ENCODE measurements at places on chromosomes 6 and 20.

GRCh38 chr6:137265561-137266308 is 46.5 kb upstream of the IFNGR1 start:
- no peak overlapping the region for H3K27ac ChIP-seq
- H3K27me3 ChIP-seq, result no peaks in the 10 kb centered on the region
- DNase-seq, result no peak
- H3K4me3 ChIP-seq, result no peak overlapping the region
- no peaks in the 10 kb centered on the region for H3K36me3 ChIP-seq

GRCh38 chr6:150528648-150529285 is 70.9 kb upstream of the PLEKHG1 start:
- no peaks in the 10 kb centered on the region for H3K27me3 ChIP-seq
- no peak for DNase-seq
- no peaks in the 10 kb centered on the region for H3K4me1 ChIP-seq
- no peak overlapping the region for H3K4me3 ChIP-seq
- no peak overlapping the region for H3K27ac ChIP-seq

- no peaks in the 10 kb centered on the region for H3K36me3 ChIP-seq
- H3K27ac ChIP-seq, result no peak overlapping the region
- no peaks in the 10 kb centered on the region for H3K27me3 ChIP-seq
- H3K4me3 ChIP-seq, result no peak overlapping the region
Measured at GRCh38 chr6:169589699-169590257, 112.1 kb downstream of the WDR27 start.

DNA sequence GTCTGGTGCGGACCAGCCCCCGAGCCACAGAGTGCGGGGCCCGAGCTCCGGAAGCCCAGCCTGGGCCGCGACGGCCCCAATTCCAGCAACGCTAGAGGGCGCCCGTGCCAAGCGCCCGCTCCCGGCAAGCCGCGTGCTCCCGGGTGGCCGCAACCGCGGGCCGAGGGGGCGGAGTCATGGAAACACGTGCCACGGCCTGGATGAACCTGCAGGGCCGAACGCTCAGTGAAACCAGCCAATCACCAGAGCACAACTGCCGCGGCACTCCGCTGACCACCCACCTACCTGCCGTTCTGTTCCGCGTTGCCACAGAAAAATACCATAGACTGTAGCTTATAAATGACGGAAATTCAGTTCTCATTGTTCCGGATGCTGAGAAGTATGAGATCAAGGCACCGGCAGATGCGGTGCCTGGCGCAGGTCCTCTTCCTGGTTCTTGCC is 85.7 kb upstream of the FOXC1 start:
- H3K27me3 ChIP-seq, result no peaks in the 10 kb centered on the region
- peaks cover 17% of the 10 kb centered on the region for H3K4me1 ChIP-seq
- H3K4me3 ChIP-seq, result no peak overlapping the region
- no peak overlapping the region for H3K27ac ChIP-seq
- H3K36me3 ChIP-seq, result no peaks in the 10 kb centered on the region
- peak; percentile 68 for DNase-seq

DNA sequence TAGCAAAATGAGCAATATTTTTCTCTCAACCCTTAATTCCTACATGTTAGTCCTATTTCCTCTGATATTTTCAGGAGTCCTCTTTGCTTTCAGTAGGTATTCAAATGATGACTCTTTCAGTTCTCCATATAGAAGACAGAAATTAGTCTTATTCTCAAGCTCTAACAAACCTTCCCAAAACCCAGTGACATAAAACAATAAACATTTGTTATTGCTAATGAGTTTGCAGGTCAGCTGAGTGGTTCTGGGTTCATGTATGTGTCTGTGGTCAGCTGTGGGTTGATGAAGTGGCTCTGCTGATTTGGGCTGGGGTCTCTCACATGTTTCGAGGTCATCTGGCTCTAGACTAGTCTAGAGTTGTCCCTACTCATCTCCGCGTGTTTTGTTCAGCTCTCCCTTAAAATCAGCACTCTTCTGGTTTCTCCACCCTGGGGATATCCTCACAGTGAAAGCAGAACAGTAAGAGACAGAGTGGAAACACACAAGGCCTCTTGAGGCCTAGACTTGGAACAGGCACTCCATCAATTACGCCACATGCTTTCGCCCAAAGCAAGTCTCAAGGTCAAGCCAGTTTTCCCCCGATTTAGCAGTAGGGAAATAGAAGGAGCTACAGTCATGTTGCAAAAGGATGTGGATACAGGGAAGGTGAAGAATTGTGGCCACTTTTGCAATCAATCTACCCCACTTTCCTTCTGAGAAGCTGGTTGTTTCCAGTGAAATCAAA is 273.0 kb downstream of the PLCB1 start:
- no peak overlapping the region for H3K27ac ChIP-seq
- DNase-seq, result no peak
- no peaks in the 10 kb centered on the region for H3K4me1 ChIP-seq
- H3K4me3 ChIP-seq, result no peak overlapping the region
- H3K27me3 ChIP-seq, result no peaks in the 10 kb centered on the region

DNA sequence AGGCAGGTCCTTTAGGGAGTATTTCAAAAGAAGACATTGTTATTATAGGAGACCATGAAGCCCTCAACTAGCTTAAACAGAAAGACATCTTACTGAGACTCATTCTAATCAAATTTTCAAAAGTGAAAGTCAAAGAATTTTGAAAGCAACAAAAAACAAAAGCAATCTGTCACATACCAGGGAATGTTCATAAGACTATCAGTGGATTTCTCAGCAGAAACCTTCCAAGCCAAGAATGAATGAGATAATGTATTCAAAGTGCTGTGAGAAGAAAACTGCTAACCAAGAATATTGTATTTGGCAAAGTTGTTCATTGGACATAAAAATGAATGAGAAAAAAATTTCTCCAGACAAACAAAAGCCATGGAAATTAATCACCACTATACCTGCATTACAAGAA is 48.2 kb upstream of the FUT9 start:
- H3K27ac ChIP-seq, result no peak overlapping the region
- DNase-seq, result no peak
- H3K4me3 ChIP-seq, result no peak overlapping the region
- no peaks in the 10 kb centered on the region for H3K27me3 ChIP-seq
- no peaks in the 10 kb centered on the region for H3K36me3 ChIP-seq
- H3K4me1 ChIP-seq, result no peaks in the 10 kb centered on the region

DNA sequence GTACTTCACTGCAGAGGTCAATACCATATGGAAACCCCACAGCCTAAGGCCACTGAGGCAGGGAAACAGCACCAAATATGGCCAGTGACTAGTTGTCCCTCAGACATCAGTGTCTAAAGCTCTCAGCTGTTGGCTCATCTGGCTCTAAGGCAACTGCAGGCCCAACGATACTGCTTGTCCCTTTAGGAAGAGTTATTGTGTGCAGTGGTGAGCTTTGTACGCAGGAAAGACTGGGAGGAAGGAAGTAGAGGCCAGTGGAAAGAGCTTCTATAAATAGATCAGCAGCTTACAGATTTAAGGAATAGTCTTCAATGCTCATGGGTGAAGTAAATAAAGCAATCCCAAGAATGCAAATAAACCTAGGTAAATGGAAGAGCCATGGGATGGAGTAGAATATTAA is 29.3 kb downstream of the DNAAF9 start:
- no peak for DNase-seq
- H3K36me3 ChIP-seq, result peaks cover 60% of the 10 kb centered on the region
- no peak overlapping the region for H3K4me3 ChIP-seq
- H3K27me3 ChIP-seq, result no peaks in the 10 kb centered on the region
- no peak overlapping the region for H3K27ac ChIP-seq

DNA sequence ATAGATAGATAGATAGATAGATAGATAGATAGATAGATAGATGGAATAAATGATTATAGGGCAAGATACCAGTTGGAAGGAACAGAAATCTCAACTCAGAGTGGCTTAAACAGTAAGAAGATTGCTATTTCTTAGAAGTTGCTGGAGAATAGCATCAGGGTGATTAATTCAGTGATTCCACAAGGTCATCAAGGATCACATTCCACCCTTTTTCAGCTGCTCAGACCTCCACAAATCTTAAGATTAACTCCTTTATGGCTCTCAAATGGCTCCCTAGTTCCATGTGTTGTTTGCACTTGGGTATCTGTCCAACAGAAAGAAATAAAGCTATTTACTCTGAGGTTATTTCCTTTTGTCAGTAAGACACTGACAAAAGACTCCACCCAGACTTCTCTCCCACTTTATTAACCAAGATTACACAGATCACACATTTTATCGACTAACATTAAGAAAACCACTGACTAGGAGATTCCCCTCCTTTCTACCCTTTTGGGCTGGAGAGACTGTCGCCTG is 68.3 kb upstream of the KIF16B start:
- H3K36me3 ChIP-seq, result no peaks in the 10 kb centered on the region
- H3K4me1 ChIP-seq, result no peaks in the 10 kb centered on the region
- H3K4me3 ChIP-seq, result no peak overlapping the region

DNA sequence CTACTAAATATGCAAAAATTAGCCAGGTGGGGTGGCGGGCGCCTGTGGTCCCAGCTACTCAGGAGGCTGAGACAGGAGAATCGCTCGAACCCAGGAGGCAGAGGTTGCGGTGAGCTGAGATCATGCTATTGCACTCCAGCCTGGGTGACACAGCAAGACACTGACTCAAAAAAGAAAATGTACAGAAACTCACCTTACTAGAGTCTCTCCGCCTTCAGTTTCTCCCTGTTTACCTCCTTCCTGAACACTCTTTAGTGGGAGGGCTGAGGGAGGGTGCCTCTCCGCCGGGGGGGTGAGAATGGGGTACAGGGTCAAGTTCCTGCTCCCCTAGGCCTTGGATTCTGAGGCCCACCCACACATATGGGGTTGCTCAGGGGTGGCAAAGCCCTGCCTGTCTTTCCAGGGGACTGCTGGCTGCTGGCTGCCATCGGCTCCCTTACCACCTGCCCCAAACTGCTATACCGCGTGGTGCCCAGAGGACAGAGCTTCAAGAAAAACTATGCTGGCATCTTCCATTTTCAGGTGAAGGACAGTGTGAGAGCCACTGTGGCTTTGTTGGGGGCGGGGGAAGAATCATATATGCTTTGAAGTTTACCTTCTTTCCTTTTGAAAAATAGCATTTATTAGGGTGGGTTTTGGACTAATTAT is 13.4 kb downstream of the CAPN11 start:
- H3K4me3 ChIP-seq, result no peak overlapping the region
- H3K27me3 ChIP-seq, result no peaks in the 10 kb centered on the region
- H3K36me3 ChIP-seq, result no peaks in the 10 kb centered on the region

DNA sequence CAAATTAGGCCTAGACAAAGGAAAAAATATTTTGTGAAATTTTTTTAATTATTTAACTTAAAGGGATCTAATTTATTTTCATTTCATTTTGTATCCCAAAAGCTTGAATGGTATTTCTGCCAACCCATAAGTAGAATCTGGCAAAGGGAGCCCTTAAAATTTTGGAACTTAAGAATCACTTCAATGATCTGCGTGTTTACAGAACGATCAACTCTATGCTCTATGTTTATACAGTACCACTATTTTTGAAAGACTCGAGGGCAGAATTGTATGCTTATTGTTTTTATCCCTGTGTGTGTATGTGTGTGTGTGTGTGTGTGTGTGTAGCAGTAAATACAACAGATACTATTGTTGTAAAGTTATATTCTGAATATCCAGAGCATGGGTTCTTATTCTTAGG is 39.2 kb downstream of the METTL24 start:
- H3K4me1 ChIP-seq, result 0 out of 2 replicates have a peak, but pooled peaks cover 4% of the 10 kb centered on the region
- no peak overlapping the region for H3K27ac ChIP-seq
- no peaks in the 10 kb centered on the region for H3K36me3 ChIP-seq
- H3K4me3 ChIP-seq, result no peak overlapping the region
- DNase-seq, result no peak
- no peaks in the 10 kb centered on the region for H3K27me3 ChIP-seq

DNA sequence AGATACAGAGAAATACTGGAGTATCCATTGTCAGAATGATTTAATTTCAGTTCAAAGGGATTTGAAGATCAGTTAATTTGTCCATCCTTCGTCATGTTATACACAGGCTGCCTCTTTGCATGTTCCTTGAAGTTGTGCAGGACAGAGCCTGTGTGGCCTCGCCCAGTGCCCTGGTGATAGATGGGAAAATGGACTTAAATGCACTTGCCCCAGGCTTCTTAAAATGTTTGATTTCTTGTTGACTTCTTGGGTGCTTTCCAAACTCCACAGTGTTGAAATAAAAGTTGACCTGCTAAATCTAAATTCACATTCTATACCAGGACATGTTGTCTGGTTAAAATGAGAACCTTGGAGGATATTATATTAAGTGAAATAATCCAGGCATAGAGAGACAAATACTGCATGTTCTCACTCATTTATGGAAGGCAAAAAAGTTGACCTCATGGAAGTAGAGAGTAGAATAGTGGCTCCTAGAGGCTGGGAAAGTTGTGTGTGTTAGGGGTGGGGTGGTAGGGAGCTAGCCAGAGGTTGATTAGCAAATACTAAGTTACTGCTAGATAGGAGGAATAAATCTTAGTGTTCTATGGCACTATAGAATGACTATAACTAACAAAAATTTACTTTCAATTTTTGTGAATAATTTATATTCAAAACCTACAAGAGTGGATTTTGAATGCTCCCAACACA is 25.3 kb downstream of the MARCKS start:
- no peaks in the 10 kb centered on the region for H3K36me3 ChIP-seq
- no peak overlapping the region for H3K27ac ChIP-seq
- DNase-seq, result no peak
- H3K4me3 ChIP-seq, result no peak overlapping the region
- no peaks in the 10 kb centered on the region for H3K27me3 ChIP-seq
- peaks cover 5% of the 10 kb centered on the region for H3K4me1 ChIP-seq

- H3K4me3 ChIP-seq, result no peak overlapping the region
- H3K36me3 ChIP-seq, result no peaks in the 10 kb centered on the region
- H3K27ac ChIP-seq, result no peak overlapping the region
- peak; percentile 44 for DNase-seq
- no peaks in the 10 kb centered on the region for H3K4me1 ChIP-seq
Measured at GRCh38 chr6:357261-357790, 34.2 kb upstream of the IRF4 start.

GRCh38 chr6:36843170-36843569 is 3.9 kb upstream of the CPNE5 start:
- H3K4me3 ChIP-seq, result no peak overlapping the region
- H3K27me3 ChIP-seq, result peaks cover 16% of the 10 kb centered on the region
- DNase-seq, result no peak

GRCh38 chr20:14550655-14551054 is 213.2 kb upstream of the FLRT3 start:
- no peak for DNase-seq
- H3K36me3 ChIP-seq, result no peaks in the 10 kb centered on the region
- H3K27ac ChIP-seq, result no peak overlapping the region
- no peak overlapping the region for H3K4me3 ChIP-seq
- H3K4me1 ChIP-seq, result no peaks in the 10 kb centered on the region

DNA sequence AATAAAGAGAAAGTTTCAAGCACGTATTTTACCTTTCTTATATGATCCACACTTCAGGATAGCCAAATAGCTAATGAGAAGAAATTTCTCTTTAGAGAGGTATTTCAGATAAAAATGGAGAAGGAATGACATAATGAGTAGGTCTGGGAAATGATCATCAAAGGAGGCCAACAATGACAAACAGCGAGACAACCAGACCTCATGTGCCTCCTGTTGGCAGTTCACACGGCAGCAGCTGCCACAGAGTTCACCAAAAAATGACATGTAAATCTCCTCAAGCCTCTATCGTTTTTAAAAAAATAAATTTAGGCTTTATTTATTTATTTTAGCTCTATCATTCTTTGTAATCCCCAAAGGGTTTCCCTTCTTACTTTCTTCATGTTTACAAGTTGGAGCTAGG is 47.7 kb downstream of the SLC2A12 start:
- no peaks in the 10 kb centered on the region for H3K27me3 ChIP-seq
- H3K36me3 ChIP-seq, result no peaks in the 10 kb centered on the region
- H3K27ac ChIP-seq, result no peak overlapping the region
- H3K4me1 ChIP-seq, result peaks cover 11% of the 10 kb centered on the region
- no peak for DNase-seq

Data from SJSA1 (cell line).